Globus pallidus (tissue), 1 donor: ENCODE measurements at places on chromosomes 13 and 19.

DNA sequence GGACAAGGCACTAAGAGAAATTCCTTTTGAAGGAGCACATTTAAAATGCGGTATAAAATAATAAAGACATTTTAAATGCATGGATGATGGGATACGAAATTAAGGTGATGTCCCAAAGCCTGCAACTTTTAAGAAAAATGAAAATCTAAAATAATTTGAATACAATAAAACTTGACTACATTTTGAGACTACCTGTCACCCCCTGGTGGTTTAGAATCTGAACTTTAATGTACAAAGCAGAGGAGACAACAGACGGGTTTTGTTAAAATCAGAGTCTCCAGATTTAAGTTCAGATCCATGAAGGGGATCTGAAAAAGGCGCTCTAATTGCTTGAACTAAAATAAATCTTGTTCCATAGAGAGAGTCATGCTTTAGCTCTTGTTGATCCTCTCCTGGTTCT, 1129.3 kb upstream of the PCDH20 start:
- DNase-seq = no peak

DNA sequence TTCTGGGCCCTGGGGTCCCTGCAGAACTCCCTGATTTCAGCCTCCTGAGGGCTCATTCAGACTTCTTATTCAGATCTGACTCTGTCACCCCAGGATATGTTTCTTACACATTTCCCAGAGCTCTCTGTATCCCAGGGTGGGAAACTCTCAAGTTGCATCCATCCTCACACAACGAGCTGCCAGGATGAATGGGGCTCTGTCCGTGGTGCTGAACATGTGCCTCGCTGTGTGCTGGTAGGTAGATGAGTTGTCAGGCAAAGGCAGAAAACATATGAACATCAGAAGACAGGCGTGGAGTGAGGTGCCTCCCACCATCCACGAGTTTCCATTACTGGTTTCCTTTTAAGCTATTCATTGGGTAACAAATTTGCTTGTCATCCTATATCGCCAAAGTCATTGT, 11.4 kb upstream of the IGFL1 start:
- DNase-seq = no peak

- no peak for DNase-seq
Measured at GRCh38 chr13:34076319-34076718, 258.4 kb downstream of the RFC3 start.

GRCh38 chr13:114047358-114047881, 73.5 kb upstream of the C13orf46 start:
- no peak for DNase-seq

- no peak for DNase-seq
Measured at GRCh38 chr13:41746259-41746658, 214.7 kb downstream of the VWA8 start.

GRCh38 chr13:39486758-39487157, 116.2 kb downstream of the LHFPL6 start:
- no peak for DNase-seq

DNA sequence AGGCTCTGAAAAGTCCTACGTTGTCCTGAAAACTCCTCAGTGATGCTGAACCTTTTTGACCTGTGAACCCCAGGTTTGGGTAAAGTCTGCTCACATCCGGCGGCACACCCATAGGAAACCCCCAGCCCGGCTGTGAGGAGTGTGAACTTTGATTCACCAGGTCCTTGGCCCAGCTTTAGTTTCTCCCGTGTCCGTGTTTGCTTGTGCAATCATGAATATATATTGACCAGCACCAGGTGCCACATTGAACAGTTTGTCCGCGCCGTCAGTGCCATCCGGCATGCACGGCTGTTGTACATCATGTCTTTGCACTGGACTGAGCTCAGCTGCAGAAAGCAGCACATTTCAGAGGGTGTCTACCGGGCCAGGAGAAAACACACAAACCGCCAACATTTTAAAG, 45.3 kb downstream of the NFIC start:
- DNase-seq = no peak

GRCh38 chr19:46372901-46373490, 26.1 kb downstream of the PPP5C start:
- DNase-seq = no peak

- DNase-seq = no peak
Measured at GRCh38 chr13:69028936-69029335, 1078.7 kb upstream of the ATXN8OS start.

DNA sequence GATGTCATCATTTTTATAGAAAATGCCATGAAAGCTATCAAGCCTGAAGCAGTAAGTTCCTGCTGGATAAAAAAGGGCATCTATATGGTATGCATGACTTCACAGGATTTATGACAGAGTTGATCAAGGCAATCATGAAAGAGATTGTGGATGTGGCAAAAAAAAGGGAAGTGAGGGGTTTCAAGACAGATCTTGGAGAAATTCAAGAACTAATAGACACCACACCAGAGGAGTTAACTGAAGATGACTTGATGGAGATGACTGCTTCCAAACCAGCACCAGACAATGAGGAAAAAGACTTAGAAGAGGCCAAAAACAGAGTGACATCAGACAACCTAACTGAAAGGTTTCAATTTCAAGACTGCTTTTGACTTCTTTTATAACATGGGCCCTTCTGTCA, 691.1 kb upstream of the SLC10A2 start:
- no peak for DNase-seq

DNA sequence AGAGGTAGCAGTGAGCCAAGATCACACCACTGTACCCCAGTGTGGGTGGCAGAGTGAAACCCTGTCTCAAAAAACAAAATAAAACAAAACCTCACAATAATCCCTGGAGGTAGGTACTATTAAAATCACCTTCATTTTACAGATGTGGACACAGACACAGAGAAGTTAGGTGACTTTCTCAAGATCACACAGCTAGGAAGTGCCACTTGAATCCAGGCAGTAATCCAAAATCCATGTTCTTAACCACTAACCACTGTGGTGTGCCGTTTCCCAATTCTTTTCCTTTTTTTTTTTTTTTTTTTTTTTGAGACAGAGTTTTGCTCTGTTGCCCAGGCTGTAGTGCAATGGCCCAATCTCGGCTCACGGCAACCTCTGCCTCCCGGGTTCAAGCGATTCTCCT, 9.0 kb downstream of the PPP1R14A start:
- DNase-seq = no peak

DNA sequence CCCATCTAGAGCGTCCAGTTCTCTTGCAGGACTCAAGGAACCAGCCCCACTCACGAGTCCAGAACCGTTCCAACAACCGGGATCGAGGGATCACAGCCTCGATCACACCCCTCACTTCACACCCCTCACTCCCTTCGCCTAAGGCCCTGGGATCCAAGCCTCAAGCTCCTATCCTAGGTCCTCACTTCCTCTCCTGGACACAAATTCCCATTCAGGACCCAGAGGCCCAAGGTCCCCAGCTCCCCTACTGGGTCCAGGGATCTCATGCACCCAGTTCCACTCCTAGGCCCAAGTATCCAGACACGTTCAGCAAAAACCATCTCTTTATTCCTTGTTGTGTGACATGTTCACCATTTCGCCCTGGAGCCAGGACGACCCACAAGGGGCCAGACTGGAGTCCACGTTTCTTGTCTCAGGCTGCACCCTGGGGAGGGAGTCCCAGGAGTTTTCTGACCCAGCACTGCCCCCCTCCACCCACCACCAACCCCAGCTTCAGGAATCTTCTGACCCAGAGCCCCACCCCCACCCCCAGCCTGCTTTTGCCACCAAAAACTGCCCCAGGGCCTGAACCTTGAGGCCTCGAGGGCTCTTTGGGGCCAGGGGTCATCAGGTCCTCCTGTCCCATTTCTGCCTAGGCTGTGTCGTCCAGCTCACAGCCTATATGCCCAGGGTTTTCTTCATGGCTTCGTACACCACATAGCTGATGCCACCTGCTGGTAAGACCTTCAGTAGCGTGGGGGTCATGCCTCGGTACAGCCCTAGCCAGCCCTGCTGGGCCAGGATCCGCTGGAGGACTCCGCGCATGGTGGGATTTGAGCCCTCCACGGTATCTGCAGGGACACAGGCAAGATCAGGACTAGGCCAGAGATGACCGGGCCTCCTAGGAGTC, 1.4 kb upstream of the KHSRP start:
- peak; percentile 6 for DNase-seq

GRCh38 chr13:32989290-32989667, 26.9 kb upstream of the KL start:
- no peak for DNase-seq

DNA sequence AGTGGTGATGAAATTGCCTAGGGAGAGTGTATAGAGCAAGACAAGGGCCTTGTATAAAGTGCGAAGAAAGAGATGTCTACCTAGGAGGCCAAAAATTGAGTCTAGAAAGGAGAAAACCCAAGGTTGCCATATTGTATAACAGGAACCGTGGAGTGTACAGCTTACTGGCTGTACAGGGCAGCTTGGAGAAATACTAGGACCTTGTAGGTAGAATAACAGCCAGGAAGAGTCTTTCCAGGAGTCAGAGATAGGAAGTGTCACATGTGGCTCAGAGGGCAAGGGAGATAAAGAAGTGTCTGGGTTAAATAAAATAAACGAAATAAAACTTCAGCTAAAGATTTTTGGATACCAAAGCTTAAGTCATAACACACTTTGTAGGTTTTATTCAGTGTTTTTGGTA, 12.4 kb downstream of the CDK8 start:
- no peak for DNase-seq

- no peak for DNase-seq
Measured at GRCh38 chr19:31146015-31146414, 203.2 kb downstream of the TSHZ3 start.

DNA sequence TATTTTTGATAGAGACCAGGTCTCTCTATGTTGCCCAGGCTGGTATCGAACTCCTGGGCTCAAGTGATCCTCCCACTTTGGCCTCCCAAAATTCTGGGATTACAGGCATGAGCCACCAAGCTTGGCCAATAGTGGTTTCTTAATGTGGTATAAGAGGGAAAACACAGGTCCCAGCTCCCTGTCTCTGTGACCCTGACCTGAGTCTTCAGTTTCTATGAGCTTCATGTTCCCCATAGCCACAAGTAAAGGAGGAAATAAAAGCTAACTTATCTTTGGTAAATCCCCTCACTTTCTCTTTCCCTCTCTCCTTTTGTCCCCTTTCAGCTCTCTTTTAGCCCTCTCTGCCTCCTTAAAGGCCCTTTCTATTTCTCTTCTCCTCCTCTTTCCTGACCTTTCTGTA, 50.3 kb downstream of the ABCC4 start:
- DNase-seq = no peak

GRCh38 chr13:113000575-113000974, 31.6 kb downstream of the MCF2L start:
- no peak for DNase-seq

GRCh38 chr19:6826281-6826920, 53.9 kb downstream of the VAV1 start:
- no peak for DNase-seq

DNA sequence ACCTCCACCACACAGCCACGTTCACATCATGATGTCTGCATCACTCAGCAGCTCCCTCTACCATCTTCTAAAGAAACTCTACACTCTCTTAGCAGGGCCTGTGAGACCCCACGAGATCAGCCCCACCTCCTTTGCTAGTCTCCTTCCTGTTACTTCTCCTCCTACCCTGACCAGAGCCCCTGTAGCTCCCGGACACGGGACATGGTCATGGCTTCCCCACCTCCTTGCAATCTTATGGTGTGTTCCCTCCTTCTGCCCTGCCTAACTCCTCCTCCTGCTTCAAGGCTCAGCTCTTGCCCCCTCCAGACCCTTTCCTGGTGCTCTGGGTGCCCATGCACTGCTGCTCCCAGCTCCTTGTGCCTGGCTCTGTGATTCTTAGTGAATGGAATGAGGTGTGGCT, 8.1 kb upstream of the MRPS31 start:
- DNase-seq = no peak
